Smooth muscle cell of trachea (primary cell): ENCODE measurements at places on chromosomes 6 and 20. TPM values are rescaled to one million over a fixed set of nuclear protein-coding genes. Genes with fewer than 3 reads are reported as not detected.

Gene JPH2
- under 0.01 and 0.50 TPM in 2 replicates for total RNA-seq

Gene KHDRBS2
- not detected in 2 replicates for total RNA-seq

Gene ADTRP
- 1.0 and 2.3 TPM in 2 replicates for total RNA-seq

Gene ADGB
- not detected in 2 replicates for total RNA-seq

Gene FLRT3
- 2.3 and 5.0 TPM in 2 replicates for total RNA-seq

Gene FNDC11
- 1.8 and 2.3 TPM in 2 replicates for total RNA-seq

Gene LIN28B
- not detected in 2 replicates for total RNA-seq
